ENCODE measurements at places on chromosomes 11 and 22.

DNA sequence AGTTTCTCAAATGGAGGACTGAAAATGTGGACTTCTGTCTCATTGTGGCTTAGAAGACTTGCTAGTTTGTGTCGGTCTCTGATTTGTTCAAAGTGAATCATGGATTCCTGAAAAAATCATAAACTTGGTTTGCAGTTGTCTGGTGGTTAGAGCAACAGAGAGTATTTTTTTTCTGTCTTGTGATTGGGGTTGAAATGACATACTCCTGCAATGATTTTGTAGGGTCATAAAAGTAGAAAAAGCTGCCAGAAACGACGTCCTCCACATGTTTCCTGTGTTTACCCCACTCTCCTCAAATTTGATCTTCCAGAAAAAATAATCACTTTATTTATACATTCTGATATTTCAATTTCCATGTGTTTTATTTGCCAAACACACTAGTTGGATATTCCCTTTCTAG, 219.2 kb upstream of the PGR start:
- DNase-seq, result no peak

DNA sequence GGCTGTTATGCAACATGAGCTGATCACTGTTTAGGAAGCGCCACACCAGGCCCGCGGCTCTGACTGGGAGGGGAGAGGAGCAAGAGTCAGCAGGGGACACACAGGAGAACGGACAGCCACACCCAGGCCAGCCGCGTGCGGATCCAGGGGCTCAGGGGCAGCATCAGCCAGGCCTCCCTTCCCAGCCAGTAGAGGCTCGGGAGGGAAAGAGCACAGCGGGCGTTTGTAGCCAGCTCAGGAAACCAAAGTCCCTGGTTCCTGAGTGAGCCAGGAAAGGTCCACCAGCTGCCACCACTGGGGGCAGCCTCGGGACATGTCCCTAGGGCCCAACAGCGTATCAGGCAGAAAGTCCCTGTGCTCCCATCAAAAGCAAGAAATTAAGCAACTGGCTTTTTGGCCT, 71.8 kb upstream of the PITPNB start:
- DNase-seq, result no peak

GRCh38 chr22:43881091-43882061, 10.4 kb downstream of the PNPLA5 start:
- no peak for DNase-seq

GRCh38 chr22:29198240-29198639, 7.5 kb upstream of the EMID1 start:
- no peak for DNase-seq

DNA sequence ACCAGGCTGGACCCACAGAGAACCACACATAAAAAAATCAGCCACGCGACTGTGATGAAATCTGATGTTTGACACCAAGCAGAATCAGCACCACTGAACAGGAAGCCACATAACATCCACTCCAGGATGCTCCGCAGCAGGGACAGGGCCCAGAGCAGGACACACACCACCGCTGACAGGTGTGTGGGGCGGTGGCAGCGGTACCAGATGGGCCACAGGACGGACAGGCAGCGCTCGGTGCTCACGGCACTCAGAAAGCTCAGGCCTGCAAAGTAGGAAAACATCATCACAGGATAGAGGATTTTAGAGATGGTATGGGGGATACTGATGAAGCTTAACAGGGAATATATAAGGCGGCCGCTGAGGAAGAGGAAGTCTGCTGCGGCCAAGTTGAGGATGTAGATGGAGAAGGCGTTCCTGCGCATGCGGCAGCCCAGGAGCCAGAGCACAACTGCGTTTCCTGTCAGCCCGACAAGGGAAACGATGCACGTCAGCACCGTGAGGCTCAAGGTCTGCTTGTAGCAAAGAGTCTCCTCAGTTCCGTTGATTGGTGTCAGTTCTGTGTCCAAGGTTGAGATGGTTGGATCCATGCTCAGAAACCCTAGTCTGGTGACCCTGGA, 4.9 kb downstream of the MRGPRX1 start:
- no peak for DNase-seq

DNA sequence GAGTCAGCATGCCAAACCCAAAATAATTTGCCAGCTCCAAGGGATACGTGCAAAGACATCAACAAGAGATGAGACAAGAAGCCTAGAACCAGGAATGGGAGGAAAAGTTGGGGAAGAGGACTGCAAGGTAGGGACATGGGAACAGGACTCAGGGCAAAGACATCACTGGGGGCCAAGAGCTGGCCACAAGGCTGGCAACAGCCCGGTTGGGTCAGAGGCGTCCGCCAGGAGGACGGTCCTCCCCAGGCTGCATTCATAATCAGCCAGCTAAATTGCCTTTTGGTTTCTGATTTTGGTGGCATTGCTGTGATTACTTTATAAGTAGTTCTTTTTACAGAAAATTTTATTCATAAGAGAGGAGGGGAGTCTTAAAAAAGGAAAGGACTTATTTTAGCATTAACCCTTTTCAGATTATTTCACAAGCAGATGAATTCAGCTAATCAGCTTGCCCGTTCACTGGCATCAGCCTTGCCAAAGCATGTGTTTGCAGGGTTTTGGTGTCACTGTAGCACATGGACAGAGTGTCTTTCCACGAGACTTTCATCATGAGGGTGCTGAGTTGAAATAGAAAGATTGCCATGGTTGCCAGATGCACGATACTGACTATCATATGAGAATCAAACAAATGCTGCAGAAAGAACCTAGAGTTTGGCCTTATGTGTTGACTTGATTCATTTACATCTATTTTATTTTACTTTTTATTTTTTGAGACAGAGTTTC, 23.2 kb upstream of the NAV2 start:
- no peak for DNase-seq

- no peak for DNase-seq
Observed at GRCh38 chr11:31110830-31111229, 258.7 kb downstream of the DCDC1 start.

DNA sequence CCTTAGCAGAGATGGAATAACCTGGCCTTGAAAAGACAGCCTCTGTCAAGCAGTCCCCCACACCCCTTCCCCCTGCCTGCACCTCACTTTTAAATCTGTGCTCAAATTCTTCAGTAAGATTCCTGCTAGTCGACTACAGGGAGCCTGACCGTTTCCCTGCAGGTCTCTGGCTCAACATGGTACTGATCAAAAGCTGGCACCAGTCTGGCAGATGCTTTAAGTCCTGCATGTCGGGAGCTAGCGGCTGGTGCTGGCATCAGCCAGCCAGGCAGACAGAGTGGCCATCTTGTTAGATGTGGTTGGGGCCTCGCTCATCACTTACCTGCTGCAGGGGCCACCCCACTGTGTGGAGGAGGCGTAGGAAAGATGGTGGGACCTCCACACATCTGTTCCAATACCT, 204.4 kb upstream of the SORL1-AS1 start:
- no peak for DNase-seq

GRCh38 chr11:84740050-84740449, 887.1 kb downstream of the DLG2 start:
- DNase-seq, result no peak

DNA sequence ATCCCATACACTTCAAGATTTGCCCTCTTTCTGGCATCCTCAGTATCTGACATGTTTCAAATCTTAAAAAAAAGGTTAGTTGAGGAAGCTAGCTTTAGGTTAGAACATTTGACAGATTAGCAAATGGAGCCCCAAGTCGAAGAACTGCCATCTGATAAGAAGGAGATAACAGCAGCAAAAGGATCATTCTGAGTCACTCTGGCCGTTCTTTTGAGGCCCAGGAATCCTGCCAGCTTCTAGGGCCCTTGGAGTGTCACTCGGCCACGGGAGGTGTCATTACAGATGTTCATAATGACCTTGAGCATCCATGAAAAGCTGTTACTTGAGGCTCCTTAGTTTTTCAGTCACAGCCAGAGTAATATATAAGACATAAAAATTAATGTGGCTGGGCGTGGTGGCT, 132.1 kb upstream of the RASSF10 start:
- no peak for DNase-seq

Measured in omental fat pad (tissue), 4 donors.